CD4-positive, alpha-beta T cell (primary cell): ENCODE measurements at places on chromosomes 11 and 22. TPM values are rescaled to one million over a fixed set of nuclear protein-coding genes. Genes with fewer than 3 reads are reported as not detected.
A peak's percentile ranks its signal among the peaks of the same experiment; 100 is the strongest.

GRCh38 chr11:11119917-11120316, 233.1 kb downstream of the CSNK2A3 start:
- no peak for DNase-seq

GRCh38 chr11:58286249-58286648, 18.2 kb upstream of the OR10W1 start:
- no peak for DNase-seq

The FAM180B gene
- total RNA-seq = 0.92 TPM

The OR52K2 gene
- not detected for total RNA-seq

DNA sequence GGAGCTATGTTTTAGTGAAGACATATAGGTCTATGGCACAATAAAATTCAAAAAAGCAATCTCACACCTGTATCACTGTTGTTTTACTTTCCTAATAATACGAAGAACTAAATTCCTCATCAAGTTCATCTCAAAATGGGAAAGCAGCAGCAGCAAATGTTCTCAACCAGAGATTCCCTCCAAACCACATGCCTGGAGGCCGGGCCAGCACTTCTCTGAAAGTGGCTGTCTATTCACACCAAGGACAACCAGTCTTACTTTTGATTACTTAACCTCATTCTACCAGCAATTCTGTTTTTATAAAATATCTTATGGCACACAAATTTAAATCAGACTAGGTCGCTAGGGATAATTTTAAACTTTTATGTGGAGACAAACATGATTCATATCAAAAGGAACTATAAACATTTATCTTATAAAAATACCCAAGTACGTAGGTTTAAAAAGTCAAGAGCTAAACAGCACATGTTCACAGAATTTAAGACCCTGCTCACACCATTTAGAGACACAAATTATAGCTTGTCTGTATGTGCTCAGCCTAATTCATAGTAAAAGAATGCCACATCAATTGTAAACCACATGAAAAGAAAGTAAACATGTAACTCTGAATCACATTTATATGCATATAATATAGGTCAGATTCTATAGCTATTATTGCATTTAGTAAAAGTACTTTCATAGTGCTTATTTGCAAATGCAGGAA, 46.1 kb downstream of the RRAS2 start:
- DNase-seq = no peak

The CHADL gene
- 1.7 TPM for total RNA-seq

DNA sequence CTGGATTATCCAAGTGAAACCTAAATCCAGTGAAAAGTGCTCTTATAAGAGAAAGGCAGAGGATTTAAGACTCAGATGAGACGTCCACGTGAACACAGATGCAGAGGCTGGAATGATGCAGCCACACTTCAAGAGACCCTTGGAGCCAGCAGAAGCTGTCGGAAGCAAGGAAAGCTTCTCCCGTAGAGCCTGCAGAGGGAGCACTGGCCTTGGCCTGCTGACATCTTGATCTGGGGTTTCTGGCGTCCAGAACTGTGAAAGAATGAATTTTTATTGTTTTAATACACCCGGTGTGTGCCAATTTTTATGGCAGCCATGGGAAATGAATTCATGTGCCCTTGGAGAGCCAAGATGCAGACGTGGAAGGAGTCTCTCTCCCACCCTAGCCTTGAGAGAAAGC, 407.0 kb upstream of the B3GAT1 start:
- no peak for DNase-seq

DNA sequence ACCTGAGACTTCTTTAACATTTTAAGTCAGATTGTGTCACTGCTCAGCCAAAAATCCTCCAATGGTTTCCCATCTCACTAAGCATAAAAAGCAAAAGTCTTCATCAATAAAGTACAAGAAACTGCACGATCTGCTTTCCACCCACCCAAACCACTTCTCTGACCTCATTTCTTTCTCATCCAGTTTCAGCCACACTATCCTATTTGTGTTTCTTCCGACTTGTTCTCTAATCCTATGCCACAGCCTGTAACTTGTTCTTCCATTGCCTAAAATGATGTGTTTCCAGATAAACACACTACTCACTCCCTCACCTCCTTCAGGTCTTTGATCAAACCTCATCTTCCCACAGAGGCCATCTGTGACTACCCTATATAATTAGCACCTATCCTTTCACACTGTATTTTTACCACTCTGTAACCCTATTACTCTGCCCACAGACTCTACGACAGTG, 28.4 kb downstream of the ARHGAP32 start:
- no peak for DNase-seq

The MMP20 gene
- not detected for total RNA-seq

DNA sequence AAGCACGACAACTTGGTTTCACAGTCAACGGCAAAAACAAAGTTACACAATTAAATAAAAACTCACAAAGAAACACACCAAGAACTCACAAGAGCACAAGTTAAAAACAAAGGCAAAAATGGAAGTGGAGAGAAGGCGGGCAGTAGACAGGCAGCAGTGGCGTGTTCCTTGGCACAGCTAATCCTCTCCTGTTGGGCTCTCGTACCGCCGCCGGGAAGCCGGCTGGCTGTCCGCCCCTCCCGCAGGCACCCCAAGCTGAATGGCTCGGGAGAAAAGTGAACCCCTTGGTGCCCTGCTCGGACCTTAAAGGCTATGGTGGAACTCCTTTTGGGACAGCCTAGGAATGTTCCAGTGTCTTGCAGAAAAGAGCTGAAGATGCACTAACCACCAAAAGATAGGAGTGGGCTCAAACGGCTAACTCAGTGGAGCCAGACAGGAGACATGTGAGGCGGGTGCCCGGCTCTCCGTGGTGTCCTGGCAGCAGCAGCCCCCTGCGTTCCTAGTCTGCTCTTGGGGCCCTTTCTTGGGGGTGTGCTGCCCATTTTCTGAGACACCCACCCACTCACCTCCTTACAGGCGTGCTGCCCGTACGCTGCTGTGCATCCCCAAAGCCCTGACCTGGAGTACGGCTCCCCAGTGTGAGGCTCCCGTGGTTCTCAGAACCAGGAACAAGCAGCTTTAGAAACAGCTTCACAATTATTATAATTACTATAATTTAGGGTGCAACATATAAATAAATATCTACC, 86.1 kb upstream of the BID start:
- DNase-seq = no peak

The SMTNL1 gene
- not detected for total RNA-seq

- no peak for DNase-seq
Measured at GRCh38 chr11:96506953-96507354, 117.1 kb downstream of the JRKL start.

The TSKU gene
- total RNA-seq = not detected

DNA sequence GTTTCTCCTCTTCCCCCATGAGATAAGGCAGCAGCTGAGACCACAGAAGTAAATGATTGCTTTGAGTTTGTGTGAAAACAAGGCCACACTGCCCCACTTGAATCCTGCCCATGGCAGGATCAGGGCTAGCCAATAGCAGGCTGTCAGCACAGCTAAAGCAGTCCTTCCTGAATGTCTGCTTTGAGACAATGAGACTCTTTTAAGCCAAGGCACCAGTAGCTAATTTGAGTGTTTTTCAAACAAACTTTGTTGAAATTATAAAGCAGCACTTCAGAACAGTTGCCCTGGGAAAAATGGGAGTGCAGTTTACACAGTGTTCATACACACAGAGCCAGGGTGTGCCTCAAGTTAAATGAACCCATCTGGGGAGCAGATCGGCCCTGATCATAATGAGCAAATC, 103.5 kb upstream of the OR5AK2 start:
- no peak for DNase-seq

GRCh38 chr11:125626288-125626950, 1.5 kb downstream of the CHEK1 start:
- DNase-seq = peak; percentile 20

GRCh38 chr22:35319244-35319985, 19.7 kb downstream of the TOM1 start:
- no peak for DNase-seq

The ART5 gene
- total RNA-seq = not detected

DNA sequence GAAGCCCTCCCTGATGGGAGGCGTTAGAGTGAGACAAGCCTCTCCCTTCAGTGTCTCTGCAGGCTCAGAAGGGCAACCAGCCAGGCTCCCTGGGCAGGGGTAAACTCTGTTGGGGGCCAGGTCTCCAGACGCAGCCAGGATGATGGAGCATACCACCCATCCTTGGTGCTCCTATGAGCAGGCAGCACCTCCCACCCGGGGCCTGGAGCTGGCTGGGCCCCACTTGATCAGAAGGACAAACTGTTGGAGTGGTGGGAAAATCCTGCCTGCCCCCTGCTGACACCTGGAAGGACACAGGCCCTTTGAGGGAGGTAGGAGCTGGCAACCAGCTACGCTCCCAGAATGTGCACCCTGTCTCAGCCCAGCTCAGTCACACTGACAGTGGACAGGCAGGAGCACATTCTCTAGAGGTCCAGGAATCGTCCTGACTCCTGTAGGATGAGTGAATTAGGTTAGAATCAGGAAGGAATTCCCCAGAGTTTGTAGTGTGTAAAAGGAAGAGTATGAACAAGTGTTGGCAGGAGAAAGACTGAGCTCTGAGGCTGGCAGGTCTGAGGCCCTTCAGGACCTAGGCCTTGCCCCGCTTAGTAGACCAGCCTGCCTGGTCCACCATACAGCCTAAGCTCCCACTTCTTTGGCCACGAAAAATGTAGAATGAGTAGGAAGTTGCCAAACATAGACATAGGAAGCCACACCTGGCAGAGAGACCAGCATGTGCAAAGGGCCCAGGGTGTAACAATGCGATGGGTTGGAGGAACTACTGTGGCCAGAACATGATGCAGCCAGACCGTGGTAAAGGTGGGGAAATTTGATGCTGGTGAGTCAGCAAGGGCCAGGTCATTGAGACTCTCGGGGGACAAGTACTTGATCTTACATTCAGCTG, 19.1 kb downstream of the ARHGEF17 start:
- no peak for DNase-seq

DNA sequence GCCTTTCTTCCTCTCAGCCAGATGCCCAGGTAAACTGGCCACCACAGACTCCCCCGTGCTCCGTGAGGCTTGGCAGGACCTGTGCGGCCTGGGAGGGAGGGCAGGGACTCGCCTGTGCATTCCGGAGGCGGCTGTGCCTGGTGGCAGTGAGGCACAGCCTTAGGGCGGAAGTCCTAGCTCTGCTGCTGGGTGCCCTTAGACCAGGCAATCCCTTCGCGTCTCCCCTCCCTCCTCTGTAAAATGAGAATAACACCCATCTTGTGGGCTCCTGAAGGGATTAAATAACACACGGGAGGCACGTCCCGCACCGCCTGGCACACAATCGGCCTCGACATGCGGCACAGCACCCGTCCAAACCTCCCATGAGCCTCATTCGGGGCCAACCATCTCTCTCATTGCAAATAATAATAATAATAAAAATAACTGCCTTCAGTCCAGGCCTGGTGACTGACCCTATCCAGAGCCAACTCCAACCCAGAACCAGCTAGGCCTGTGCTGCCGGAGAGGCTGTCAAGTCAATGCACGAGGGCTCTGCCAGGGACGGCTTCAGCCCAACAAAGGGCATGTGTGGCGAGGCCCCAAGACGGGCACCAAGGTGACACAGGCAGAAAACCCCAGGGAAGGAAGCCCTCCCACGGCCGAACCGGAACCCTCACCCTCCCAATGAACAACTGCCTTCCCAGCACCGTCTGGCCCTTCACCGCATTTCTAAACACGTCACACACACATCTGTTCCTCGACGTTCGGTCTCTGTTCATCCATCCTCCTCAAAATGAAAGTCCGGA, 8.2 kb downstream of the LTO1 start:
- no peak for DNase-seq

GRCh38 chr11:119784421-119784820, 55.4 kb upstream of the NECTIN1 start:
- no peak for DNase-seq

The TRIM66 gene
- 6.8 TPM for total RNA-seq

DNA sequence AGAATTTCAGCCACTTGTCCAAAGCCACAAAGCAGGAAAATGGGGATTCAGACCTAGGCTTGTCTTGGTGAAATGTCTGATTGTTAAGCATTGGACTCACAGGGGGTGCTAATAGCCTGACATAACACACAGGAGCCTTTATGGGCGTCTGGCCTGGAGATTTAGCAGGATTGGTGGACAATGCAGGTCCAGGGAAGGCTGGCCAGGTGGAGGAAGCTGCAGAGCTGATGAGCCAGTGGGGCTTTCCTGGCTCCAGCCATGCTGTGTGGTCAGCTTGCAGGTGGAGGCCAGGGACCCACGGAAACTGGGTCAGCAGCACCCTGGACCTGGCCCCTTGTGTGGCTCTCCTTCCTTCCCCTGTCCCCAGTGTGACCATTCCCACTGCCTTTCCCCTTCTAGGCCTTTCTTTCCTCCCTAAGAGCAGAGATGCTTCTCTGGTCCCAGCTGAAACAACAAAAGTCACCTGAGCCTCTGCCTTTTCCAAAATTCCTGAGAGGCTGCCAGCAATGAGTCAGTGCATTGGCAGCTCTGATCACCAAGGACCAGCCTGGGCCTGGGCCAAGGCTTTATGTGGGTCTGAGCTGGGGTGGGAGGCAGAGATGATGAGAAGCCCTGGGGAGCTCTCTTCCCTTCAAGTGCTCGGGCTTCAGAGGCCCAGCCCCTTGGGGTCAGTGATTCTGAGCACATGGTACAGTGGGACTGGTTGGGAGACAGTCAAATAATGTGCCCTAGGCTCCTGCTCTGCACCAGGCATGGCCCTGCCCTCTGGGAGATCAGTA, 85.2 kb downstream of the CCDC81 start:
- no peak for DNase-seq

The SPI1 gene
- total RNA-seq = 5.9 TPM

- DNase-seq = no peak
Measured at GRCh38 chr22:26453812-26454500, 24.9 kb downstream of the ASPHD2 start.

GRCh38 chr11:17102462-17102861, 25.0 kb upstream of the RPS13 start:
- DNase-seq = no peak

GRCh38 chr11:73404048-73404447, 27.8 kb downstream of the RELT start:
- no peak for DNase-seq

The NPAS4 gene
- not detected for total RNA-seq

- DNase-seq = no peak
Measured at GRCh38 chr11:65493367-65494176, 5.3 kb upstream of the MALAT1 start.

DNA sequence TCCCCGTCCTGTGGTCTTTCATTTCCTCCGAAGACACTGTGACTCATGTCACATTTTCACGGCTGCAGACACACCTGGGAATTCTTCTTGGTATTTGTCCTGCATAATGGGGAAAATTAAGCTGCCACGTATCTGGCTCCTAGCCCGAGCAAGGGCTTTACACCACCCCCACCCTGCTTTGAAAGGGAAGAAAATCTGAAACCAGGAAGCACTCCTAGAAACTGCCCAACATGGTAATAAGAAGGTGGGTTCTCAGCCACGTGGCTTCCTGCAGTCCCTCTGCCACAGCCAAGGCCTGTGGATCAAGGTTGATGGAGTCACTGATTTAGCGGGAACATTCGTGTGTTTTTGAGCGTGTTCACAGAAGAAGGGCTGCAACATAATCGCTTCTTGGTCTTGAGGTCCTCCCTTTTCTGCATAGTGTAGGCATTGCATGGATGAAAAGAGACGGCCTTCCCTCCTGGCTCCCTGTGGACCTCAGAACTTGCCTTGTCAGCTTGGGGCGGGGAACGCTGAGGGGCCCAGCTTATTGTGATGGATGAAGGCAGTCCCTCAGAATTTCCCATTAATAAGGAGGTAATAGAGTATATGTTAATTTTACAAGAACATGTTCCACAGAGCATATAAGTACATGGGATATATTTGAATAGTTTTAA, 292.0 kb downstream of the NTM start:
- no peak for DNase-seq

The ZFP91 gene
- total RNA-seq = 46.7 TPM
